T follicular helper cell (primary cell): ENCODE measurements at places on chromosomes 3 and 15.

DNA sequence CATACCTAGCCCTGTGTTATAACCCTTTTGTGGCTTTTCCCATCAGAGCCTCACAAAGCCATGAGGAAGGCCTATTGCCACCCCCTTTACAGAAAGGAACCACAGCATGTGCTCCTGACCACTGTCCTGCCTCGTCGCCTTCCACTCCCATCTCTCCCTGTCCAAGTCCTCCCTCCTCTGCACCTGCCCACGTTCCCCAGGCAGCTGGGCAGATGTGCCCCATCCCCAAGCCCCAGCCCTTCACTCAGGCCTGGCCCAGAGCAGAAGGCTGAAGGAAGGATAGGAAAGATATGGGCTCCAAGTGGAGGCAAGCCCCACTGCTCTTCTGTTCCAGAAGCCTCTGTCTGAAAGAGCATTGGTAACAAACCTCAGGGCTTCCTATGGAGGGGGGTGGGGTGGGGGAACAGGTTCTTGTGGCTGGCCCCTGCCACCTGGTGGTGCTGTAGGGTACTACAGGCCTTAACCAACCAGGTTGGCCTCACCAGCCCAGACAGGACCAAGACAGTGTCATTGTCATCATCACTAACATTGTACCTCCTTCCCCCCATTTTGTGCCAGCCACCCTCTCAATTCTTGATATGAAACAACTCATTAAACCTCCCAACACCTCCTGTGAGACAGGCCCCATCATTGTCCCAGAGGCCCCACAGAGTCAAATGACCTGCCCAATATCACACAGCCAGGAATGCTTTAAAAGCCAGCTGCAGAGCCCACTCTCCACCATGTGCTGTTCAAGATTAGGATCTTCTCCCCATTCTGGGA is 10.0 kb downstream of the POC1A start:
- peak; percentile 83 for DNase-seq

- no peak for DNase-seq
Measured at GRCh38 chr3:95442766-95443165, 1371.6 kb upstream of the EPHA6 start.

- no peak for DNase-seq
Measured at GRCh38 chr3:135216659-135217058, 421.6 kb downstream of the EPHB1 start.

DNA sequence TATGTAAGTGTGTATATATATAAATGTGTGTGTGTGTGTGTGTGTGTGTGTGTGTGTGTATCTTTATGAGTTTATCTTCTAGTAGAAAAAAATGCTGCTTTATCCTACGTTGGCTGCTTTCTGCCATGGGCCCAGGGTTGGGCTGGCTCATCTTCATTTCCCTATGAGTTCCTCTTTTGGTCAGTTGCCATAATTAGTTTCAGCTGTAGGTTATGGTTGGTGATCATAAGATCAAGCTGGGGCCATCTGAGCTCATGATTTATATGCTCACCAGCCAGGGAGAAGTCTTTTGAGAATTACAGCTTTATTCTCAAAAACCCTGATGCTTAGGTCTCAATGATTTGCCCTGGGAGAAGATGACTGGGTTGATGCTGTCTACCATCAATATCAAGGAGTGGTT is 775.8 kb upstream of the ARPP21 start:
- no peak for DNase-seq

- no peak for DNase-seq
Measured at GRCh38 chr15:69782139-69782658, 315.5 kb downstream of the TLE3 start.
